ENCODE measurements at places on chromosomes 2 and 18.

DNA sequence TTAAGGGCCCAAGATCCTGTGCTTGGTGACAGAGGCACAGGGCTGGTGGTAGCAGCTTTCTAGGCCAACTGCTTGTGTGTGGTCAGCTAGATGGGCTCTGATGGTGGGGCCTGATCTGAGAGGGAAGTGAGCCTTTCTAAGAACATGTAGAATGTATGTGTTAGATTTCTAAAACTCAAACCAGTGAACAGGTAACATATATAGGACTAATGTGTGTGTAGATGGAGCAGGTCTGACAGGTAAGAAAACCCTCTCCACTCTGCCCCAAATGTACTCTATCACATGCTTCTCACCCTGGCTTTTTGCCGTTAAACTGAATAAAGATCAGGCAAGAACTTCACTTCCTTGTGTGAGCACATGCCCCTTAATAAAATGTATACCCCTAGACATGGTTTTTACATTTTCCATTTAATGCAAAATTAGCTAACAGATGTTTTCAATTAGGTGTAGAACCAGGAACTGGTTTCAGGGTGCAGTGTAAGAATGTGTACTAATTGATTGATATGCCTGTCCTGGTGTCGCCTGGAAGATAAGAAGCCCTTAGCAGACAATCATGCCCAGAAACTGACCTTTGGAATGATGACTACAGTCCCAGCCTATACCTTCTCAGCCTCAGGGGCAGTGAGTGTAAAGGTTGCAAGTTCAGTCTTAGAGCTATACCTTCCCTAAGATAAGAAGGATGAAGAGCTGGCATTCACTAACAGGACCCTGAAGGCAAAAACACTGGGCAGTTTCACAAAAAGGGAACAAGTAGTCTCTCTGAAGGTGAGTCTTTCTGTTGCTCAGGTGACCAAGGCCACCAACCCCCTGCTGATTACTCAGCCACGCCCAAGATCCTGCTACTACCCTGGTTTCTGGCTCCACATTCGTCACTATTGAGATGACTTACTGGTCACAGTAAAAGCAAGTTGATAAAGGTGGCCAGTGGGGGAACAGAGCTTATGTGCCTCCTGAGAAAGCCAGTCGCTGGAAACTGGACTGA, 71.2 kb downstream of the SPATS2L start:
- DNase-seq: no peak

DNA sequence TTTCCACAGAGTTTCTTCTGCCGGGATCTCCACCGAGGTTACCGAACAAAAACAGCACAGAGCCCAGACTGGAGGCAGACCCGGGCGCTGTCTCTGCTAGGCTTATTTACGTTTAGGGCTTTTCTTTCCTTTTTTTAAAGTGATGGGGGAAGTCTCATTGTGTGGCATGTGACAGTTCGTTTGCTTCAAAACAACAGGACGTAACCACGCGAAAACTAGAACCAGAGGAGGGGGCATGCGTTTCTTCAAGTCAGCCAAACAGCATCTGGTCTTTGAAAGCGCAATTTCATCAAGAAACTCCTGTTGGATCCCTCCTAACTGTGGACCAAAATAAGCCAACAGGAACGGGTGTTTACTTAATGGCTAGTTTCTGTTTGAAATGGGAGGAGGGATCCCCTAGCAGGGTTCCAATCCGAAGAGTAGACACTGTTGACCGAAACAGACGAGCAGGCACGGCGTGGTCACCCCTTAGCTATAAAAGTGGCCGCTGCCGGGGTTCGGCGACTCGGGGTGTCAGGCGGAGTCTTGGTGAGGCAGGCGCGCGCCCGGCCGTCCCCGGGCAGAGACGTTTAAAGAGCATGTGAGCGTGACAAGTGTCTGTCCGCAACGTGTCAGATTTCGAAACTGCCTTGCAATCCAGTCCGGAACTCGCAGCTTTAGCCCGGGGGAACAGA, 997 bp upstream of the TGIF1 start:
- peak; percentile 48 for DNase-seq

GRCh38 chr2:36097022-36097421, 258.6 kb upstream of the CRIM1 start:
- DNase-seq: no peak

- DNase-seq: no peak
Observed at GRCh38 chr18:22109535-22109934, 59.9 kb upstream of the GATA6 start.

DNA sequence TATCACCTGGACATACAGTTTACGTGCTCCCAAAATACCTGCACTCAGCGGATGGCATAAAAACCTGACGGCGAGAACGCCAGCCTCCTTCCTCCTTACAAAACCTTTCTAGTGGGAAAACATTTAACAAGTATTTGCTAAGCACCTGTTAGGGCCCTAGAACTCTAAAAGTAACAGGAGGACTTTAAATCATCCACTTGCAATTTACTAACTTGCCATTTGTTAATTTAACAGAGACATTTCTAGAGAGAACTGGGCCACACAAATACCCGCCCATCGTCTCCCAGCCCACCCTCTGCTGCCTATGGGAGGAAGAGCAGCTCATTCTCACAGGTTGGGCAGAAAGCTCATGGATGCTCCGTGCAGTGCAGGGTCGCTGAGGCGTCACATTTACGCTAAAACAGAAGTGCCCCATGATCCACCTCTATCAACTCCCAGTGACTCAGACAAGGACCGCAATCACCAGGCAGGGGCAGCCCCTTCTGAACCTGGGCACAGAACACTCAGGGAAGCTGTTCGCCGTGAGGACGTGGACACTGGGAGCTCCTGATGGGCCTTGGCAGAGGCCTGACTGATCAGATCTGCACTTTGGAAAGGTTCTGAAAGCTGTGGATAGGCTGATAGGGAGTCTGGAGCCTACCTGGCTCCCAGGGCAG, 106.9 kb downstream of the HDAC4 start:
- peak; percentile 77 for DNase-seq

DNA sequence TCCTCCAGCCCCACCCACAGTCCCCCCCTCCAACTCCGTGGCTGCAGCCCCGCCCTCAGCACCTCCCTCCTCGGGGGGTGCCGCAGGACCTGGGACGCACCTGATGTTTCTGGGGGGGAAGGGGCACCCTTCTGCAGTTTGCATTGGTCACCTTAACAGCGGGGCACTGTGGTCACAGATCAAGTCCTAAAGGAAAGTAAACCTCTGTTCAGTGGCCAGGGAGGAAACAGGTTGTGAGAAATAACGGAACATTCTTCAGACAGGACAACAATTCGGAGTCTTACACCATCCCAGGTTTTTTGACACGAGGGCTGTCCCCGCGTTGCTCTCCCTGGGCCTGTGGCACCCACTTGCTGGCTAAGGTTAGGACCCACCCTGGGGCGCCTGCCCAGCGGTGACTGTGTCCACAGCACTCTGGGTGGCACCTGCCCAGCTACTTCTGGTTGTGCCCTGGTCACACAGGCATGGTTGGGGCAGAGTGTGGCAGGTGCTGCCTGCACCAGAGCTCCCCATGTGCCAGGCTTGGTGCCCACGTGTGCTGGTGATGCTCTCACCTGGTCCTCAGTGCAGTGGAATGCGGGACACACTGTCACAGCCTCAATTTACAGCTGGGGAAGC, 93.5 kb upstream of the OTOS start:
- no peak for DNase-seq

GRCh38 chr18:29188760-29189159, 1011.8 kb upstream of the CDH2 start:
- DNase-seq: no peak

- no peak for DNase-seq
Observed at GRCh38 chr2:220282236-220282635, 654.8 kb downstream of the SLC4A3 start.

GRCh38 chr2:203692031-203692710, 14.3 kb upstream of the CD28 start:
- no peak for DNase-seq

GRCh38 chr2:101811226-101812015, 113.9 kb downstream of the MAP4K4 start:
- no peak for DNase-seq

DNA sequence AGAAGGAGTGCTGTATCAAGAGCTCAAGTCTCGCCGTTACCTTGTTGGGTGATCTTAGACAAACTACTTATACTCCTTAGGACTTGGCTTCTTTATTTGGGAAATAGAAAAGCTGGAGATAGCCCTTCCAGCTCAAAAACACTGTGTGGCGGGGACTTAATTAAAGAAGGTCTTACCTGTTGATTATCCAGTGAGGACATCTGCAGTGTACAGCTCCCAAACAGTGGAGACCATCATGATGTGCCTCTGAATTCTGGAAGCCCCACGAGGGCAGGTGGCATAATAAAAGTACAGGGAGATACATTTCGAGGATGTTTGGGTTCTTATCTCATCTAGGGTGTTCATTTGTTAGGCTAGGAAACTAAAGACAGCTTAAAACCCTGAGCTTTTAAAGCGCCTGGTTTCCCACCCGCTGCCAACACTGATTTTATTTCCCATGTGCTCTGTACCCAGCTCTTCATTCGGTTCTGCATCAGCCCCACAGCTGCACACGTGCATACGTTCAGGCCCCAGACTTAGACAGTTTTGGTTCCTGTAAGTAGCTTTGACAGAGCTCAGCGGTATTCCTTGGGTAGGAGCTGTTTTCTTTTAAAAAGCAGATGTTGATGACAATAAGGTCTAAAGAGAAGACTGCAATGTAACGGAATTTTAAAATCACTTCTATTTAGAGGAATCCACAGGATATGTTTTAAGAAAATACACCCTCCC, 80.5 kb upstream of the SIX2 start:
- no peak for DNase-seq

DNA sequence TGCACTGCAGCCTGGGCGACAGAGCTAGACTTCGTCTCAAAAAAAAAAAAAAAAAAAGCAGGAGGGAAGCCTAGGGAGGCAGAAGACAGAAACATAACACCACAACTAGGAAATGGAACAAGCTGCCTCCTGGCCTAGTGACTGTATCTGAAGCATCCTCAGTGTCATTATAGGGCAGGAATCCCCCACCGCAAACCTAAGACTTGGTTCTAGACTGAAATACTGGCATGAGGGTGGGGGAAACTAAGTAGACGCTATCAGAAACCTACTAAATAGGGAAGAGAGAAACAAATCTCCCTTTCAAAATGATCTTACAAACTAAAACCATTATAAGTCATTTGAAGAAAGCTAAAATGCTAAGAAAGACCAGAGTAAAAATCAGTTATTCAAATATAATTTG, 16.4 kb upstream of the SMAD2 start:
- DNase-seq: no peak

DNA sequence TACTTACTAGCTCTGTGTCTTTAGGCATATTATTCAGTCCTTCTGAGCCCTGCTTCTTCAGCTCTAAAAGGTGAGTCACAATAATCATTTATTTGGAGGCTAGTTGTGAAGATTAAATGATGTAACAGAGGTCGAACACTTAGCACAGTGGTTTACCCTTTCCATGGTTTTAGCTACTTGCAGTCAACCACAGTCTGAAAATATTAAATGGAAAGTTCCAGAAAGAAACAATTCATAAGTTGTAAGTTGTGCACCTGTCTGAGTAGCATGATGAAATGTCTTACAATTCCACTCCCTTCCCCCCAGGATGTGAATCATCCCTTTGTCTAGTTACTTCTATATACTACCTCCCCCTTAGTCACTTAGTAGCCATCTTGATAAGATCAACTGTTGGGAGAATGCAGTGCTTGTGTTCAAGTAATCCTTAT, 217.6 kb upstream of the THUMPD2 start:
- peak; percentile 13 for DNase-seq

GRCh38 chr18:10010611-10011015, 96.8 kb downstream of the VAPA start:
- no peak for DNase-seq

- DNase-seq: no peak
Observed at GRCh38 chr2:177611310-177611886, 218.8 kb downstream of the AGPS start.

DNA sequence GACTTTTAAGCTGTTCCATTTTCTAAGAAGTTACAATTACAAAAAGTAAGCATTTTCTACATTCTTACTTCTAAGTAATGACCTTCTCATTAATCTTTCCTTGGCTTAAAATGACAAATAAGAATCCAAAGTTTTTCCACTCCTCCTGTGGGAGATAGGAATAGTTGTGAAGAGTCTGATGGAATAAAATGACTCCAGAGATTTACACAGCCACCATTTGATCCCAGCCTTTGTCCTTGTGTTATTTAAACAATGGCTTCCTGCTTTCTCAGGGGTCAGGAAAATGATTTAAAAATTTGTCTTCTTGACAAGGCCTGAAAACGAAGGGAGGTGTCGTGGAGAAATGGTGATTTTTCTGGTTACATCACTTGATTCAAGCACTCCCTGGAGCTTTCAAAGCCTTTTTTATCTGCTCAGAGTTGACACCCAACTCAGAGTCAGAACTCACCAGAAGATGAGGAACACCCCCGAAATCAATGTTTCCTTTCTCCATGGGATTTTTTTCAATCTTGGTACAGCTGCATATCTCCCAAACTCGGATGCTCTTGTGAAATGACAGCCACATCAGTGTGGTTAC, 106.5 kb downstream of the GALNT3 start:
- DNase-seq: no peak

- DNase-seq: no peak
Observed at GRCh38 chr2:52465287-52465686, 1302.3 kb upstream of the CHAC2 start.

DNA sequence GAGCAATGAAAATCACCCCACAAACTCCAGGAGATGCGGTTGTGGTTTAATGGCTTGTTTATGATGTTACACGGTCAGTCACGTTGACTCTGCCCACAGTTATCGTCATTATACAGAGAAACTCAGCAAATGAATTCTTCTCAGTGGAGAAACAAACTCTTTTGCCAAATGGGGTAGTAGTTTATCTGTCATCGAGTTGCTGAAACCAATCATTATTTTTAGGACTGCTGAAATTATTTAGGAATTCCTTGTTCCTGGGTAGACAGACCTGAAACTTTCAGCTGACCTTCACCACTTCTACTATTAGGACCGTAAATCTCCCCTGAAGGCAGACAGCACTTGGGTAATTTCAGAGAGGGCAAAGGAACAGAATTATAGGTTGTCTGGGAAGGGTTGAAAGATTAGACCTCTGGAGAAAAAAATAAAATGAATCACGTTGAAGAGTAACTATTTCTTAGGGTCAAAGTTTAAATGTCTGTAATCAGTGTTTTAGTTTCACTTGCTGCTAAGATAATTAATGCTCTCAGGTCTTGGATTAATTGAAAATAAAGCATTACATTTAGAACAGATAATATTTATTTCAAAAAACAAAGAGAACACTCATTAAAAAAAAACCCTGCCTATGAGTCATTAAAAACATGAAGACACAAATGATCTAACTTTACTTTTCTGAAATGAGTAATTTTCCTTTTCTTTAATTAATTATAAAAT, 52.1 kb upstream of the LYPD6 start:
- DNase-seq: no peak

GRCh38 chr2:240255165-240255491, 114.7 kb upstream of the OTOS start:
- no peak for DNase-seq

- DNase-seq: no peak
Observed at GRCh38 chr2:138359532-138359931, 142.0 kb upstream of the SPOPL start.

DNA sequence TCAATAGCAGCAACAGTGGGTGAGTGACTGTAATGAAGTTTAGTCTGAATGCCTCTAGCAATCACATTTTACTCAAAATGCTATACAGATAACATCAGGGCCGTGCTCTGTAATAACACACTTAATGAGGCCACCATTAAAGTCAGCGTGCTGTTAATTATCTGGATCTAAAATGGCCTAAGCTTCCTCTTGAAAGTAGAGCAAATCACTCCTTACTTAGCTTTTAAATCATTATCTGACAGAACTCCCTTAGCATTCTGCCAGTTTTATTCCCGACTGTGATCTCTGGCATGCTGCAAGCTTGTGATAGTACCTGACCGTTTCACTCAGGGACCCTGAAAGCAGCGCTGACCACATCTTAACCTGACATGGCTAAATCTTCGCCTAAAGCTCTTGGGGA, 9.0 kb downstream of the RPS7 start:
- DNase-seq: no peak
